ENCODE measurements at places on chromosomes 1 and 21.
A peak's percentile ranks its signal among the peaks of the same experiment; 100 is the strongest.

GRCh38 chr1:186872291-186872690, 43.5 kb downstream of the PLA2G4A start:
- no peak for DNase-seq

DNA sequence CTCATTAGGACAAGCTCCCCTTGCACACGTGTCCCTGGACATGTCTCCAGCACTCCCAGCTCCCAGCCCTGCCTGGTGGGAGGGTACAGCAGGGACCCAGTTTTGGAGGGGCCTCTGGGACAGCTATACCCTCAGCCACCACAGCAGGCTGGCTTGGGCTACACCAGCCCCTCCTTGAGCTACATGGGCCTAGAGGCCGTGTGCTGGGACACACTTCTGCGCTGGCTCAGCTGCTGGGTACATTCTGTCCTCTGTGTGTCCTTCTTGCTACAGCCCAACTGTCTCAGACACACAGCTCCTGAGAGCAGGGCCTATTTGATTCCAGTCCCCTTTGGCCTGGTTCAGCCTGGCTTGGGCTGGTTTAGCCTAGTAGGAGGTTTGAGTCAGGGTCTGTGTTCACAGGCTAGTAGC, 26.7 kb downstream of the DMAP1 start:
- no peak for DNase-seq

DNA sequence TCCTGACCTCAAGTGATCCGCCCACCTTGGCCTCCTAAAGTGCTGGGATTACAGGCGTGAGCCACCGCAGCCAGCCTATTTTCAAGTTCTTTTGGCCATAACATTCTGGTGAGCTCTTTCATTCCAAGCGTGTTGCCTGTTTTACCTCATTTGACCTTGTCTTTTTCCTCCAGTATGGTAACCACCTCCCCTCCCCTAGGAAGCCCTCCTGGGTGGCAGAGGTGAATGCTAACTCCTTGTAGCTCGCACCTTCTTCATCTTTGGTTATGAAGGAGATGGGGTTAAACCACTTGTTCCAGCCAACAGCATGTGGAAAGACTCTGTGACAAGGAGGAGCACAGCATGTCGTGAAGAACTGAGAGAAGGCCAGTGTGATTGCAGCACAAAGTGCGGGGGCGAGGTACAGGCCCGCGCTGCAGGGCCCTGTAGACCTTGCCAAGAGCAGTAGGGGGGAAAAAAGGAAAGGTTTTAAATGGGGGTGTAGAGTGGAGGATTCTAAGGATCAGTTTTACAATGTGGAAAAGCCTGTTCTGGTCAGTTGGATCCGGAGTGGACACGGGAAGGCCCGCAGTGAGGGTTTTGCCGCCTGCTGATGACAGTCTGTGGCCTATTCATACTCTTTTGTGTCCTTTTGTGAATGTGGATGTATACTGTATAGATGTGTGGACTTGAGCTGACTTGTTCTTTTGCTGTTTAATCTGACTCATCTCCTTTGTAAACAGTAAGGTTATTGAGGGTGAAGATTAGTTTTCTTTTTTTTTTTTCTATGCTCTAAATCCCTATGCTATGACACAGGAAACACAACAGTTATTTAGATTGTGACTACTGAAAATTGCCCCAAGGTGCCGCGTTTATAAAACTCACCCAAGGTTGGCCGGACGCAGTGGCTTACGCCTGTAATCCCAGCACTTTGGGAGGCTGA, 7.5 kb upstream of the ZNF436 start:
- DNase-seq = no peak

DNA sequence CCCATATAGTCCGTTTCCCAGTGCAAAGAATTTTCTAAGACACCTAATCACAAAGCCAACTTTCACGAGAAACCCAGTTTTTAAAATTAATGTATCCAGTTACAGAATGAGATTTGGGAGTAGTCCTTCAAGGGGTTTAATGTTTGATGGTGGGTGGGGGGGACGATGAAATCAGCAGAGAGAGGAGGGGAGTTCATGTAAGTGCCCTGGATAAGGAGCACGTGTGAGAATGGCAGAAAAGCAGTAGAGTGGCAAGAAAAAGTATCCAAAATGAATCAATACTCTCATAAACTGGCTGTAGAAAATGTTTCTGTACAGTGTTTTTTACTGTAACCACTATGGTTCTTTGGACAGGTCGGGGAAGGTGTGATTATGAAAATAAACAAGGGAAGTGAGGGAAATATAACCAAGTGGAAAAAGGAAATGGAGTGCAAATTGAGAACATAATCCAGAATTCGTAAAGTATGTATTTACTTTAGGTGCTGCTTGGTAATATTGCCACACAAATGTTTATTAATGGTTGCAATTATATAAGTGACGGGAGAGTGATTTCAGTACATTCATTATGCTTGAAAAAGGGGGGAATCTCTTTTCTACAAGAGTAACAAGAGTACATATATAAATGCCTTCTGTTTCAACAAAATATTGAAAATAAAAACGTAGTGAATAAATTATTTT, 118.7 kb upstream of the RRP15 start:
- DNase-seq = no peak

DNA sequence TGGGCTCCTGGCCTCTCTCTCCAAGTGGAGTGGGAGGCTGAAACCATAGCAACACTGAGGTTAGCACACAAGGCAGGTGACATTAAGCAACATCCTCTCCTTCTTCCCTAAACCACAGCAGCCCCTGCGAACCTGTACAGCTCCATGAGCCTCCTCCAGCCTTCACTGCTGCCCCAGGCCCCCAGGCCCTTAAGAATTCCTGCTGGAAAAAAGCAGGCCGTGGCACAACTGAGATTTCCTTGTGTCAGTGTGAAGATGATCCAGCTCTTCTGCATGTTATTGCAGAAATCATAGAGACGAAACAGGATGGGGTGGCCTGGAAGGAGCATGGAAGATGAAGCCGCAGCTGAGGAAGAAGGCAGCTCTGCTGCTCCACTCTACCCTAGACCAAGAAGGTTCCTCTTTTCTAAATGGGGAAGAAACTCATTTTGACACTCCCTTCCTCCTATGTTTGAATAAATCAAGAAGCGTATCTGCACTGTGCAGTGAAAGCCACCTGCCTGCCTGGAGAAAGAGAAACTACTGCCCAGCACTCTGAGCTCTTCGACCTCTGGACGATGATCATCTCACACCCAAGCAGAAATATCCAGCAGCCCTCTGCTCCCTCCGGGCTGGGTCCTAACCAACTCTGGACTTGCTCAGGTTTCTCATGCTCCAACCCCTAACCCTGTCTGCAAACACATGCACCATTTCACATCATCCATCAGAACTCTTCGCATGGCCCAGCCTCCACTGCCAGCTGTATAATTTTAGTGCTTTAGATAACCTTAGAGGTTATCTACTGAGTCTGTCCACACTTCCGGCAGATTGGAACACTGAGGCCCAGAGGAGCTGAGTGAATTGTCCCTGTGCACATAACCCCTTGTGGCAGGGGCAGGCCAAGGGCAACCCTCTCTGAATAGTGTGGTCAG, 20.7 kb downstream of the SH3BP5L start:
- peak; percentile 94 for DNase-seq

- DNase-seq = no peak
Observed at GRCh38 chr1:24763671-24764070, 18.4 kb downstream of the CLIC4 start.

DNA sequence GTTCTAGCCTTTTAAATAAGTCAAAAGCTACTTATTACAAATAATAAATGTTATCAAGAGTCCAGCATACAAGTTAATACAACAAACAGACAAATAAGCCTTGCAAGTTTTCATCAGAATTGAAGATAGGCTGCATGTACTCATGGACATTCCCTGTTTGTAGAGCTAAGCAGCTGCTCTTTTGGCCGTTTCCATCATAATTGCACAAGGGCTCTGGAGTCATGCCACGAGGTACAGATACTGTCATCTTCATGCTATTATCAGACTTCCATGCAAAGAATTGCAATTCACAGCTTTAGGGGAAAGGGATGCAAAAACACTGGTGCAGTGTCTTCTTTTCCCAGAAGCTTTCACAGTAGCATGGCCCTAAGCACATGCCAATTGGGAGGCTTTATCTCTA, 52.8 kb upstream of the TBX15 start:
- DNase-seq = no peak

GRCh38 chr1:116671072-116671760, 3.7 kb upstream of the IGSF3 start:
- DNase-seq = no peak

DNA sequence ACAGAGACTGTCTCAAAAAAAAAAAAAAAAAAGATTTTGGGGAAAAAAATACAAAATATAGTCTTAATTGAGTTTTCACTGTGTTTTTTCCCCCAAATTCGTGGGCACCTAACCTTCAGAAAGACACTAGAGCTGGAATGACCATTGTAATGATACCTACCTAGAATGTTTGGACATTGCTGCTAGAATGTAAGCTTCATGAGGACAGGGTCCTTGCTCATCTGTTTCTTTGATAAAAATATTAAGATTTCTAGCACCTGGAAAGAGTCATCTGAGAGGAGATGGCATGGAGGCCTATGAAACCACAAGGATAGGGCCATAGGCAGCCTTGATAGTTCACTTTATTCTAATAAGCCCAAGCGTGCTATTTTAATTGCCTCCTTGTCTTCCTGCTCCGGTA, 6.5 kb downstream of the LRRC8D start:
- DNase-seq = no peak
